ENCODE measurements at places on chromosomes 7 and 10.

GRCh38 chr7:107194052-107194451 is 25.2 kb downstream of the HBP1 start:
- DNase-seq, result no peak

DNA sequence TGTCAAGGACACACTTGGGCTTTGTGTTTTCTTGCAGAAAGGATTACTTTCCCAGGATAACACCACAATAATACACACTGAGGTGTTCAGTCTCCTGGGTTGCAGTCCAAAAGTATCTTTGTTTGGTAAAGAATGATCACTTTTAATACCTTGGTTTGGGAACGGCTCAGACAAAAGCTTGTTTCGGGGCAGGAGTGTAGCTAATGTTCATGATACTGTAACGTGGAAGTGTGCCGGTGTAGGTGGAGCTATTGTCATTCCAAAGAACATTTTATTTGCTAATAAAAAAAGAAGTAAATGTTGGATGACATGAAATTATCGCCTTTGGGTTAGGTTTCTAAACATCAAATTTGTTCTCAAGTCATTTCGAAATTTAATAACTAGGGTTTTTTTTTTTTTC is 1.2 kb downstream of the EIF4H start:
- DNase-seq, result no peak

DNA sequence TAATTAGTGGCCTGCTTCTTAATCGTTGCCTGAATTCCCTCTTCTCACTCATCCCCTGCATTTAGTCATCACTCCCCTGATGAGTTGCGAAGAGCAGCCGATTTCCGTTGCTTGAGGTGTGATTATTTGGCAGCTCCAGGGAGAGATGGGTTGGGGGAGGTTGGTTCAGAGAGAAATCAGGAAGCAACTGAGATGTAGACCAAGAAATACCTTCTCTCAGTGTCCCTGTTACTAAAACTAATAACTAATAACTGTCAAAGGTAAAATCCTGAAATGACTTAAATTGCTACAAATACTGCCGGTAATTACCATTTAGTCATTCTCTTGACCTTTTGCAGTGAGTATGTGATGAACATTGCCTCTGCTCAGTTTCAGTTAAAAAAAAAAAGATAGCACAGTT is 76.9 kb downstream of the ELMO1 start:
- no peak for DNase-seq

DNA sequence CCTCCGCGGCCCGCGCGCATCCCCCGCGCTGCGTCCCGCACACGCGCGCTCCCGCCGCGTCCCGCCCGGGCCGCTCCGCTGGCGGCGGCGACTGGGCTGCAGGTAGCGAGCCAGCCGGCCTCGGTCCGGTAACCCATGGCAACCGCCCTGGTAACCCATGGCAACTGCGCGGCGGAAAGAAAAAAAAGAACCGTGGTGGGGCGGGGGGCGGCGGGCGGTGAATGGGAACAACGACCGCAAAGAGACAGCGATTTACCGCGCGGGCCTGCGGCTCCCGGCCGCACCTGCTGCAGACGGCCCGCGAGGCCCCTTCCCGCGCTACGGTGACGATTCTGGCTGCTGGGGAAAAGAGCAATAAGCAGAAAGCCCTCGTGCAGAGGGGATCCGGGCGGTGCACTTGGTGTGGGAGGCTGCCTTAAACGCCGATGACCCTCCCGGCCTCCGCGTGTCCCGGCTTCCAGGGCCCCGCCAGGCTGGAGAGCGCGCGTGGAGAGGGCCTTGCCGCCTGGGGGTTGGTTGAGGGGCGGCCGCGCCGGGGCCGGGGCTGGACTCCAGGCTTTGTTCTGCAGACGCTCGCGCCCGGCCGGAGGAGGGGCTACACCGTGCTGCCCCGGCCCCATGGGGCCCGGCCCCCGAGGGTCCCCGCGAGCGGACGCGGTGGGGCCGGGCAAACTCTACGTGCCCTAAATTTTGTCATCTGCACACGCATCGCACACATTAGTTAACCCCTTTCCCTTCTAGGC is 84.7 kb downstream of the SNX10 start:
- no peak for DNase-seq

DNA sequence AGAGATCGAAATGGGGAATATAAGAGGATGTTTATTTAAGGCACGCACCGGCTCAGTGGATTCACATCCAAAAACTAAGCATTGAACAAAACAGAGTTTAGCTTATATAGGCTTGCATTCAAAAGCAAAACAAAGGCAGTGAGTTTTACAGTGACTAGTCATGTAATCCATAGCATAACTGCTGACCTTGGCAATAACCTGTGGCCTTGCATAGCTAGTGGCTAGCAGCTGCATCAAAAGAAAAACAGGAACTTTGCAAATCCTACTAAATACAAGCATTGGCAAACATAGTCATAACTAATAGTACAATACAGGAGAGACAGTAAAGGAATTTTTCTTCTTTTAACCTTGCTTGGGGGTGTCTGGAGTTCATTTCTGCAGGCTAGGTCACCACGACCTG is 9.7 kb upstream of the ZNF485 start:
- no peak for DNase-seq

DNA sequence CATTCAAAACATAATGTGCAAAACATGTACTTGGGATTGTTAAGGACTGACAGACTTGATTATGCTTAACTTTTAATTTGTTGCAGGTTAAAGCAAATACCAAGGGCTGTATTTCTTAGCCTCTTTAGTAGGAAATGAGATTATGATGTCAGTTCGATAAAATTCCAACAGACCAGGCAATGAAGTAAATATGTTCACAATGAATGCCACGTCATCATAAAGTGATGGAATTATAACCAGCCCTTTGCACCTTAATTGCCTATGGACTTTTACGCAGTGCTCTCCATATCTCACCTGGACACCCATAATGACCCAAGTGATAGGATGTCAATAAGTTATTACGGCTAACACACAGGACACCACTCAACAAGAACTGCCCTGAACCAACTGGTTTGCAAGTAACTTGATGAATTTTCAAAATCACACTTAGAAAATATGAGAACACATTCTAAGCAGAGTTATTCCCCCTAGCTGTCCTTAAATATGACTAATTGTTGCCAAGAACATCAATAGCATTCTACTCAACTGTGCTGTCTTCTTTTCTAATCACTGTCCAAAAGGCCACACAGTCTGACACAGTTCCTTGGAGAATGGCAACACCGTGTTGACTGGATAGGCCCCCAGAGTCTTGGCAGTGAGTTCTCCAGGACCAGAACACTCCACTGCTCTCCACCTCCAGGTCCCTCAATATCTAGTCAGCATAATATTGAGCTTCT is 115.0 kb downstream of the CHCHD3 start:
- no peak for DNase-seq

- peak; percentile 40 for DNase-seq
These were observed 63.0 kb downstream of the VOPP1 start for GRCh38 chr7:55509322-55509721.

DNA sequence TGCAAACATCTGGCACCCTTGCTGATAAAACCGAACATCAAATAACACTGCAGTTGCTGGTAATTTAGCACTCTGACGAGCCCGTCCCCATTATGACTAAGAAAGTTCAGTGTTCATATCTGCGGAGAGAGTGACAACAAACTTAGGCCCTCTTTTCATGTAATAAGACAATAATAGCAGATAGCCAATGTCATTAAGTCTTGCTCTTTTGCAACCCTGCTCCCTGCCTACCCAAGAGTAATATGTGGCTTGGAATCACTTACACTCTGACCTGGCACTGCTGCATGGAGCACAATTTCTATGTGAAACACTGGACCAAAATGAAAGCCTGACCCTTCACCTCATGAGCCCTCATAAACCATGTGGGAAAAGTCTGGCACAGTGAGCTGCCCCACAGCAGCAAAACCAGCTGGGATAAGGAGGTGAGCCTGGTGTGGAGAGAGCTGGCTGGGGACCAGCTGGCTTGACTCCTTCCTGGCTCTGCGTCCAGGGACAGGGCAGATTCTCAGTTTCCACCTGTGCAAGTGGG is 86.5 kb downstream of the HIPK2 start:
- DNase-seq, result no peak

GRCh38 chr10:33027088-33027487 is 69.1 kb upstream of the ITGB1 start:
- DNase-seq, result no peak

- DNase-seq, result peak; percentile 27
These were observed 37.5 kb upstream of the ANK3 start for GRCh38 chr10:60427148-60427547.

- no peak for DNase-seq
These were observed 92.7 kb downstream of the PIP4K2A start for GRCh38 chr10:22621726-22622125.

- peak; percentile 16 for DNase-seq
These were observed 275.3 kb downstream of the HDAC9 start for GRCh38 chr7:18770822-18771221.

DNA sequence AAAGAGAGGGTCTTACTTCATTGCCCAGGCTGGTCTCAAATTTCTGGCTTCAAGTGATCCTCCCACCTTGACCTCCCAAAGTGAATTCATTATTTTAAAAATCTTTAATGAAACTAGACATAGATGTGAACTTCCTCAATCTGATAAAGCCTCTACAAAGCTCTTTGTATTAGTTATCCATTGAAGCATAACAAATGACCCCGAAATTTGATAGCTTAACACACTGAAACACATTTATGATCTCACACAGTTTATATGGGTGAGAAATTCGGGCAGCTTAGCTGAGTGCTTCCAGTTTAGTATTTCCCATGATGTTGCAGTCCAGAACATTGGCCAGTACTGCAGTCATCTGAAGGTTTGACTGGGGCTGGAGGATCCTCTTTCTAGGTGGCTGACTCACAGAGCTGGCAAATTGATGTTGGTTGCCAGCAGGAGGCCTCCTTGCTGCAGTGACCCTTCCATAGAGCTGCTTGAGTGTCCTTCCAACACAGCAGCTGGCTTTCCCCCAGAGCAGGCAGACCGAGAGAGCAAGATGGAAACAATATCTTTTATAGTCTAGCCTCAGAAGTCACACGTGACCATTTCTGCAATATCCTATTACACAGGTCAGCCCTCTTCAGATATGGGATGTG is 16.6 kb upstream of the WNT8B start:
- no peak for DNase-seq

- DNase-seq, result no peak
These were observed 77.8 kb upstream of the IKZF1 start for GRCh38 chr7:50226669-50227068.

DNA sequence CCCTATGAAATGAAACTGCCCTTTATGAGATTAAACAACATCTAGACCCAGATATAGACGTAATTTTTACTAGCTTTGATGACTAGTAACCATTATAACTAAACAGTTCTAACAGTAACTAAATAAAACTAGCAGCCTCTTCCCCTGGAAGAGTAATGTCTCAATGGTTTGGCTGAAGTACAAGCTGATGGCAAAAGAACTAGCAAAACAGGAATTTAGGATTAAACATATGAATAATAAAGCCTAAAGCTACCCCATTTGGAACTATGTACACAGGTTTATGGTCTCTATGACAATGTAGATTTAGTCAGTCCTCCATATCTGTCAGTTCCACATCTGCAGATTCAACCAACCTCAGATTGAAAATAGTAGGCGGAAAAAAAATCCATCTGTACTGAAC is 6.4 kb downstream of the DPY19L1 start:
- DNase-seq, result no peak

- DNase-seq, result no peak
These were observed 4.0 kb upstream of the TAS2R40 start for GRCh38 chr7:143217806-143218205.

DNA sequence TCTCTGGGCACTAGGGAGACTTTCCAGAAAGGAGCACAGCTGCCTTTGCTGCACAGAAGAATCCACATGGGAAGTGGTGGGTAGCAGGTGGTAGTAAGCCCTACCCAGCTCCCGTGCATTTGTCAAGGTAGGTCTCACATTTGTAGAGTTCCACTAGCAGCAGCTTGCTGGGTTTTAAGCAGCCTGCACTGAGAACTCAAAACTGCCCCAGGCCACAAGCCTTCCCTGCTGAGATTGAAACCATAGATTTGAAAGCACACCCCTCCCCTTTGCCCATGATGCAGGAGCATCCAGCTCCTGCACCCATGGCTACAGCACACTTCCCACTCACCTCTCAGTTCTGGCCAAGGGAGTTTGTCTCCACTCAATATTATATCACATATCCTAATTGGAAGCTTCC is 604.5 kb upstream of the STEAP1 start:
- no peak for DNase-seq

GRCh38 chr7:114988755-114989375 is 67.0 kb downstream of the MDFIC start:
- DNase-seq, result peak; percentile 84

GRCh38 chr10:79058899-79059841 is 9.6 kb upstream of the ZMIZ1 start:
- no peak for DNase-seq

All from fibroblast of the aortic adventitia (primary cell).